ENCODE measurements at places on chromosomes 6 and 20.

DNA sequence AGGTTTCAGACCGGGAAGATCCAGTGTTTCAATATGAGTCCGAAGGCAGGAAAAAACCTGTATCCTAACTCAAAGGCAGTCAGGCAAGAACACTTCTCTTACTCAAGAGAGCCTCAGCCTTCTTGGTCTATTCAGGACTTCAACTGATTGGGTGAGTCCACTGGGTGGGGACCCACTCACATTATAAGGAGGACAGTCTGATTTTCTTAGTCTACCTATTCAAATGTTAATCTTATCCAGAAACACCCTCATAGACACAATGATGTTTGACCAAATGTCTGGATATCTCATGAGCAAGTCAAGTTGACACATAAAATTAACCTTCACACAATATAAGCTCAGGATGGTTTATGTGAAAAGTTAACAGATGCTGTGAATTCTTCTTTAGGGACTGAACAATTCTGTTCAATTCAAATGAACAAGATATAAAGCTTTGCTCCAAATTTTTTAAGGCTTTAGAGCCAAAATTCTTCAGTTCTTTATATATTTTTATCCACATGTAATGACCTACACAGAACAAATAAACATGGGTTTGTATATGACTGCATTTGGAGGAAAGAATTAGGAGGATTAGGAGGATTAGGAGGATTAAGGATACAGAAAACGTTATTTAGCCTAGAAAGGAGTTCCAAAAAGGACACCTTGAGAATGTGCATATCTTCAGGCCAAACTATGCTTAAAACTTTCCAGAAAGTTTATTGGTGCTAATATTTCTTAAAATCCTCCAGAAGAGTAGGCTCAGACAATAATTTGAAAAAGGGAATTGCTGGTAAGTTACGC lies 35.3 kb upstream of the LAMA2 start:
- DNase-seq = no peak

GRCh38 chr6:14170128-14170527 lies 52.6 kb downstream of the CD83 start:
- DNase-seq = no peak

DNA sequence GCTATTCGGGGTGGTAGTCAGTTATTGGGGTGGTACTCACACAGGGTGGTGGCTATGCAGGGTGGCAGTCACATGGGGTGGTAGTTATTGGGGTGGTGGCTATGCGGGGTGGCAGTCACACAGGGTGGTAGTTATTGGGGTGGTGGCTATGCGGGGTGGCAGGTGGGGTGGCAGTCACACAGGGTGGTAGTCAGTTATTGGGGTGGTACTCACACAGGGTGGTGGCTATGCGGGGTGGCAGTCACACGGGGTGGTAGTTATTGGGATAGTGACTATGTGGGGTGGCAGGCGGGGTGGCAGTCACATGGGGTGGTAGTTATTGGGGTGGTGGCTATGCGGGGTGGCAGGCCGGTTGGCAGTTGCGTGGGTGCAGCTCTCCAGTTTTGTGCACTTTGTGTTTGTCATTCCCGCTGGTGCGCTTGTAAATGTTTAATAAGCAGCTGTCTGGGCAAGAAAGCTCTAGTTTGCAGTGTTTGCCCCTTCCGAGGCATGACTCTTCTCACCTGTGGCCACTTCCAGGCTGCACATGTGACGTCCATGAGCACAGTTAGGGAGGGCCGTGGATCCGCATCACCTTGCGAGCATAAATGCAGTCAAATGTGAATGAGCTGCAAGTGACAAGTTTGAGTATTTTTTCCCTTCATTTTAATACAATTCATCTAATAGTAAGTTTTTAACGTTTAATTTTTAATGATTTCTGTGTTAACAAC lies 219.0 kb upstream of the CST7 start:
- DNase-seq = peak; percentile 29

- DNase-seq = no peak
Measured at GRCh38 chr6:19465760-19466159, 371.4 kb upstream of the ID4 start.

DNA sequence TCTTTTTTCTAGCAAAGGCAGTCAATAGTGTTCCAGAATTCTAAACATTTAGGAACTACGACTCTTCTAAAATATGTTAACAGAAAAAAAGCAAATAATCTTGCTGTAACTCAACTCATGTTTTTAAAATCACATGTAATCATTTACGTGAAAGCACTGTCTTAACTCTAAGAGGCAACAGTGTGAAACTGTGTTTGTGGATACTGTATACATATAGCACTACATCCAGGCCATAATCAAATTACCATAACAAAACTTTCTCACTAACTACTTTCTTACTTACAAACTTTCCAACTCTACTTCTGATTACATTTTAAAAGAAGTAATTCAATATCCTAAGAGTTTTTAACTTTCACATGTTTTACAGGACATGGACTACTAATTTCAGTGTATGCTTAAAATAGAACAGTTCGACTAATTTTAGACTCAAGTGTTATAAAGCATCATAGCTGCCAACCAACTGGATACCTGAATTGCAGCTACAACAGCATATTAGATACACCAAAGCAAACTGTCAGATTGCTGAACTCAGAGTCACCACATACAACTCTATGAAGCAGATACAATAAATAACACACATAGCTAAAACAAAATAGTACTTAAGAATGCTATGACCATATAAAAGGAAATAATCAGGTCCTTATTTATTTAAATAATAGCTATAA lies 121.6 kb upstream of the BEND6 start:
- DNase-seq = no peak

- DNase-seq = no peak
Measured at GRCh38 chr6:157445277-157446009, 64.5 kb downstream of the ZDHHC14 start.

DNA sequence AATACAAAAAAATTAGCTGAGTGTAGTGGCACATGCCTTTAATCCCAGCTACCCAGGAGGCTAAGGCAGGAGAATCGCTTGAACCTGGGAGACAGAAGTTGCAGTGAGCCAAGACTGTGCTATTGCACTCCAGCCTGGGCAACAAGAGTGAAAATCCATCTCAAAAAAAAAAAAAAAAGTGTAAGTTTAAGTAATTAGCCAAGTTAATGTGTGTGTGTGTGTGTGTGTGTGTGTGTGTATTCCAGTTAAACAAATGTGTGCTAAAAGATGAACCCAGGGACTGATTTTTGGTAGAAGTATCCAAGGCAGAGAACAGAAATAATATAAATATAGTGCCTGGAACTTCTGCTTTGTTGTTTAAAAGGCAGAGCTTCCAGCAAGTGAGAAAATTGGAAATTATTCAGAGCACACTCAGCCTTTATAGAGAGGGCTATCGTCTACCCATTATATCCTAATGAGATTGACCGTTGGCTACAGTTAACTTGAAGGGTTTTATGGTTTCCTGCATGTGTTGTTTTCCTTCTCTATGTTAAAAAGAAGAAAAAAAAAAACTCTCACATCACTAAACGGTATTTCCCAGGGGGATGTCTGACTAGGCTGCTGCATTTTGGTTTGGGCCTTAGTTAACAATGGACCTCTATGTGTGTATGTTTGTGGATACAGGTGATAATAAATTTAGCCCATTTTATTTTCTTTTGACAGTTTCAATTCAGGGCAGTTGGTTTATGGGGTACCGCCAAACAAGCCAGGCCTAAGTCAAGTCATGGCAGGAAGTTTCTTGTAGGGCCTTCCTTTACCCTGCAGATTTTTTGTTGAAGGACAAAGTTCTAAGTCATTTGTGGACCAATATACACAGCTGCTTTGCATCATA lies 9.8 kb downstream of the SOX4 start:
- no peak for DNase-seq

GRCh38 chr6:31214516-31214915 lies 44.0 kb upstream of the POU5F1 start:
- no peak for DNase-seq

DNA sequence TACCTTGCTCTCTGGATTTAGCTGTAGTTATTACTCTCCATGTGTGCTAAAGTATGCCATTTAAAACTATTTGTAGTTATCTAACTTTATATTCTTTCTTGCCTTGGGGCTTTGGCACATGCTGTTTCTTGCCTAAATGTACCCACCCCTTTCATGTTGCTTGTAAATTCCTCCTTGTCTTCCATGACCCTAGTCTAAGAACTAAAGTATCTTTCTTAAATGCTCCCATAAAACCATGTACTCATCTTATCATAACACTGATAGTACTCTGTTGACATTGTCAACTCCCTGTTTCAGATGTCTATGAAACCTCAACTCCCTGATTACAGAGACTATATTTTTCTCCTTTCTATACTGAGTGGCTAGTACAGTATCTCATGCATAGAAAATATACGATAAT lies 564.9 kb upstream of the IRAK1BP1 start:
- no peak for DNase-seq

DNA sequence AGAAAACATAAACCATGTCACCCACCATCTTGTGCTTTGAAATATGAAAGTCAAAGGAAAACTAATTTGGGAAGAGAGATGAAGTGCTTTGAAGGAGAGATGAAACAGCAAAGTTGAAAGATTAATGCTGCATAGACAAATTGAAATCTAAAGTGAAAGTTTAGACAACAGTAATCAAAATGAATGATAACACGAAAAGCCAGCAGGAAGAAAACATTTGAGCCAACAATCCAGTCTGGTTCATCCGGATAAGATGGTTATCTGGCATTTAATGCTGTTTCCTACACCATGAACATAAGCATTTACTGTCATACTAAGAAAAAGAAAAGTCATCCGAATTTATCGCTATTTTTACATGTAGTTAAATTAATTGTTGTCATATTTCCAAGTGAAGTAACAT lies 595 bp downstream of the HAO1 start:
- DNase-seq = no peak

DNA sequence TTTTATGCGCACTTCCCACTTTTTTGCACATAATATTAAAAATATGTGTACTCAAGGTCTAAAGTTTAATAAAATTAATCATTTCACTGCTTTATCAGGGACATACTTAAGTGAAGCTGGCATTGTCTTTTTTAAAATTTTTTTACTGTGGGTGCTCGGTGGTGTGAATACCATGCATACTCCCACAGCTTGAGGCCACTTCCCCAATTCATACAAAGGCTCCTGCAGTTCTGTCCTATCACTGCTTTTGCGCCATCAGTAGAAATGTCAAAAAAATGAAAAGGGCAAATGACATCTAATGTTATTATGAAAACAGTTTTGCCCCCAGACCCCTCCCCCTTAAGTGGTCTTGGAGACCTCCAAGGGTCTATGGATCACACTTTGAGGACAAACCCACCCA lies 464.1 kb upstream of the ARID1B start:
- no peak for DNase-seq

GRCh38 chr6:107080036-107080435 lies 35.3 kb downstream of the BEND3 start:
- DNase-seq = no peak

- no peak for DNase-seq
Measured at GRCh38 chr6:129130959-129131681, 248.2 kb downstream of the LAMA2 start.

GRCh38 chr20:53557130-53557529 lies 36.5 kb downstream of the ZNF217 start:
- no peak for DNase-seq

- DNase-seq = no peak
Measured at GRCh38 chr6:110681543-110682459, 133.5 kb downstream of the CDK19 start.

- DNase-seq = no peak
Measured at GRCh38 chr20:47089151-47089550, 194.5 kb downstream of the EYA2 start.
